ENCODE measurements at places on chromosomes 7 and 10. TPM values are rescaled to one million over a fixed set of nuclear protein-coding genes. Genes with fewer than 3 reads are reported as not detected.

DNA sequence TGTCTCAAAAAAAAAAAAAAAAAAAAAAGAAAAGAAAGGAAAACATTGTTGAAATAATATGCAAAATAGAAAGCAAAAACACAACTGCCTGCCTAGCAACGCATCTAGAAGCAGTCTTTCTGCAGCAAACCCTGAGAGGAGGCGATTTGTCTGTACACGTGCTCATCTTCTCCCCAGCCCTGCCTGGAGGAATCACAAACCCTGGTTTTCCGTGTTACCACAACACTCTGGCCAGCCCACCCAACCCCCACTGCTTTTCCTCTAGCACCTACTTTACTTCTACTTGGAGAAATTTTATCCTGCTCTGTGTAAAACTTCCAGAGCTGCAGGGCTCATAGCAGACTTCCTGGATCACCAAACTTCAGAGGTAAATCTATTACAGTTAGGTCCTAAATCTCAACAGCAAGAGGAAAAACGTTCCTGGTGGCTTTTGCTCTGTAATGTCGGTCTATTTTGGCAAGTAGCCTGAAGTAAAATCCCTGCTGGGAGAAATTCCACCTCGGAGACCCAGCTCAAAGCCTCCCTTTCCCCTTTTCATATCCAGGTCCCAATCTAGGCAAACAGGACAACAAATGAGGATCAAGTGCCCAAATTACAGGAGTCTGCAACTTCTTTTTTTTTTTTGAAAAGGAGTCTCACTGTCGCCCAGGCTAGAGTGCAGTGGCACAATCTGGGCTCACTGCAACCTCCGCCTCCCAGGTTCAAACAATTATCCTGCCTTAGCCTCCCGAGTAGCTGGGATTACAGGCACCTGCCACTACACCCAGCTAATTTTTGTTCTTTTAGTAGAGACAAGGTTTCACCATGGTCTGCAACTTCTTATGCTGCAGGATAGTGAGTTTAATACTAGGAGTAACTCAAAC lies 91.6 kb downstream of the DNMBP start:
- DNase-seq = no peak

DNA sequence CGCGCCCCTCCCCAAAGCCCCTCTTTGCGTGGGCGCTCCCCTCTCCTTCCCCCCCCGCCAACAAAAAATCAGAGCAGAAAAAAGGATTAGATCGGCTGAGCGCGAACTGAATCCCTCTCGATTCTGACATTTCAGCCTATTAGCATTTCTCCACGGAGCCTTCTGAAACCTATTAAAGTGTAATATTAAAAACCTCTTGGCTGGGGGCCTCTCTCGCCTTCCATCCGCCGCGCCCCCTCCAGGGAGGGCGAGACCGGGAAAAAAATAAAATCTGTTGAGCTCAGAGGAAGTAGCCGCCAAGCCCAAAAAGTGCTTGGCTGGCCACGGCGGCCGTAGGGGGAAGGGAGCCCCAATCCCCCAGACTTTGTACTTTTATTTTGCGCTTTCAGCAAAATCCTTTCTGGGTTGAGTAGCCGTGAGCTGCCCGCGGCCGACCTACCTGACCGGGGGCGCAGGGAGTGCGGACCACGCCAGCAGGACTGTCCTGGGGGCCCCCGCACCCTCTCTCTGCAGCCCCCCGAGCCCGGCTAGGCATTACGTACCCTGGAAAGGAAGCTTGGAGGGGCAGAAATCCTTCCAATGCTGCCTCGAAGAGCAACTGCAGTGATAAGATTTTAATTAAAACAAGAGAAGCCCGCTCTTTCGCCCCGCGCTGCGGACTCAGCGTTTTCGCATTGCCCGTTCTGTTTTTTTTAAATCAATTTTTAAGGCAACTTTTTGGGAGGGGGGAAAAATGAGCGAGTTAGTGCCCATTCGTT lies 1.3 kb upstream of the TNRC18 start:
- DNase-seq = no peak

- DNase-seq = no peak
These were observed 6.1 kb upstream of the KEL start for GRCh38 chr7:142968229-142968628.

The TMEM229A gene
- not detected for total RNA-seq

The C7orf57 gene
- total RNA-seq = 0.74 TPM

The COBL gene
- total RNA-seq = not detected

- DNase-seq = no peak
These were observed 3.0 kb upstream of the TMEM184A start for GRCh38 chr7:1558841-1559625.

The STOX1 gene
- 0.22 TPM for total RNA-seq

The KLF14 gene
- total RNA-seq = not detected

The WNT8B gene
- total RNA-seq = 0.38 TPM

GRCh38 chr10:65571011-65571570 lies 1354.7 kb upstream of the LRRTM3 start:
- no peak for DNase-seq

GRCh38 chr7:123237-123636 lies 69.1 kb upstream of the FAM20C start:
- DNase-seq = no peak

The ARL3 gene
- 6.2 TPM for total RNA-seq

- no peak for DNase-seq
These were observed 43.7 kb downstream of the PCLO start for GRCh38 chr7:83119026-83119382.

DNA sequence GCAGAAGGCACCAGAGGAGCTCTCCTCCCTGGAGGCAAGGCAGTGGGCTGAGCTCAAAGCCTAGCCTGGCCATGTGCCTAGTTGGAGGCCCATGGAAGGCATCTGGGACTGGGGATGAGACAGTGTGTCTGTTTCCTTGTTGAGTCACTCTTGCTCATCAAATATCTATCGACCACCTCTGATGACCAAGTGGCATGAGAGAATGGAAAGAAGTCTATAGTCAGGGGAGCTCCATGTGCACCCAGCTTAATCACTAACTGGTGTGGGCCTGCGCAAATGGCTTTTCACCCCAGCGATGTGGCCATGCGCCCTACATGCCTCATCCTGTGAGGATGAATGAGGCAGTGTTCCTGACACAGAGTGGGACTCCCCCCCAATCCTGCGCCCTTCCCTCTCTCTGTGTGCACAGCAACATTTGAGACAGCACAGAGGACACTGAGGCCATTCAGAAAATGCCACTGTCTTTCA lies 229.9 kb downstream of the RPS24 start:
- no peak for DNase-seq

GRCh38 chr7:22202141-22202540 lies 154.8 kb downstream of the RAPGEF5 start:
- DNase-seq = no peak

GRCh38 chr7:134811765-134812164 lies 32.3 kb downstream of the CALD1 start:
- DNase-seq = no peak

- no peak for DNase-seq
These were observed 60.8 kb upstream of the KCNMA1 start for GRCh38 chr10:77698267-77698931.

All from activated CD8-positive, alpha-beta T cell treated with anti-CD3 and anti-CD28 coated beads for 36 hours (primary cell).